A172 (cell line): ENCODE measurements at places on chromosomes 13 and 19. TPM values are rescaled to one million over a fixed set of nuclear protein-coding genes. Genes with fewer than 3 reads are reported as not detected.

The FUT1 gene
- 0.81 and 0.98 TPM in 2 replicates for total RNA-seq

The PSG2 gene
- 0.19 TPM in 1 of 2 replicates, not detected in the other for total RNA-seq

The ZNF584 gene
- total RNA-seq: 31.5 and 42.1 TPM in 2 replicates

- no peak for DNase-seq
Measured at GRCh38 chr13:25881971-25882451, 169.8 kb downstream of the SHISA2 start.

DNA sequence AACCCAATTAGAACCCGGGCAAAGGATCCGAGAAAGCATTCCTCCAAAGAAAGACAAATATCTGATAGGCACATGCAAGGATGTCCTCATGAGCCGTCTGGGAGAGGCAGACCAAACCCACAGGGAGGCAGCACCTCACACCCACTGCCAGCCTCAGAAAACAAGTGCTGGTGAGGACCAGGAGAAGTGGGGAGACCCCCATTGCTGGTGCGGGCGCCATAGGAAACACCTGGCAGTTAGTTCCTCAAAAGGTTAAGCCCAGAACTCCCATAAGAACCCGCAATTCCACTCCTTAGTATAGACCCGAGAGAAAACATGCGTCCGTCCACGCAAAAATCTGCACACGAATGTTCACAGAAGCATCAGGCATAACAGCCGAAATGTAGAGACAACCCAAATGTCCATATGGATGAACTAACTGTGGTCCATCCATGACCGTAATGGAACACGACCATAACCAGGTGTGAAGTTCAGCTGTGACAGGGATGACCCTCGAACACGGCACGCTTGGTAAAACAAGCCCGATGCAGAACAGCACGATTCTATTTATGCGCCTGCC lies 7.9 kb downstream of the ZNF787 start:
- DNase-seq: no peak

DNA sequence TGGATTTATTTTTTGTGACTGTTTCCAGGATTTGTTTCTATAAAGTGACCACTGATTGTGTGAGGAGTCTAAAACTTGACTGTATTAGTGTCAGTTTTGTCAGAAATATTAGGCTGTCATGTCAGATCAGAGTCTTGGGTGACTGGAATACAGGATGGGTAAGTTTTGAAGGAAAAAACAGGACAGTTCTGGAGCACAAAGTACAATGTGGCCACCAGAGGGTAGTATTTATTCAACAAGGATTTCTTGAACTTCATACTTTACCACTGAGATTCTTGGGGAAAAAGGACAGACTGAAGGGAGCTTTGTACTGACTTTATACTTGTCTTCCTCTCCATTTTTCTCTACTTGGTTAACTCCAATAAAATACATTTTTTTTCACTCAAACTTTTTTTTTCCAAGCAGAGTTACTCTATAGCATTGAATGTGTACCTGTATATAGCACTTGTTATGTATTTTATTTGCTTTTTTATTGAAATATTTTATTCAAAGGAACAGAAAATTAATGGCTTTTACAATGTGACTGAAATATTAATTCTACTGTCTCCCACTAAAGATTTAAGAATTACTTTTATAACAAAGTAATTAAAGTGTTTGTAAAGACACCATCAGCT lies 51.1 kb downstream of the LMO7 start:
- peak; percentile 44 for DNase-seq

- no peak for DNase-seq
Measured at GRCh38 chr13:46478651-46479050, 74.3 kb upstream of the LRCH1 start.

DNA sequence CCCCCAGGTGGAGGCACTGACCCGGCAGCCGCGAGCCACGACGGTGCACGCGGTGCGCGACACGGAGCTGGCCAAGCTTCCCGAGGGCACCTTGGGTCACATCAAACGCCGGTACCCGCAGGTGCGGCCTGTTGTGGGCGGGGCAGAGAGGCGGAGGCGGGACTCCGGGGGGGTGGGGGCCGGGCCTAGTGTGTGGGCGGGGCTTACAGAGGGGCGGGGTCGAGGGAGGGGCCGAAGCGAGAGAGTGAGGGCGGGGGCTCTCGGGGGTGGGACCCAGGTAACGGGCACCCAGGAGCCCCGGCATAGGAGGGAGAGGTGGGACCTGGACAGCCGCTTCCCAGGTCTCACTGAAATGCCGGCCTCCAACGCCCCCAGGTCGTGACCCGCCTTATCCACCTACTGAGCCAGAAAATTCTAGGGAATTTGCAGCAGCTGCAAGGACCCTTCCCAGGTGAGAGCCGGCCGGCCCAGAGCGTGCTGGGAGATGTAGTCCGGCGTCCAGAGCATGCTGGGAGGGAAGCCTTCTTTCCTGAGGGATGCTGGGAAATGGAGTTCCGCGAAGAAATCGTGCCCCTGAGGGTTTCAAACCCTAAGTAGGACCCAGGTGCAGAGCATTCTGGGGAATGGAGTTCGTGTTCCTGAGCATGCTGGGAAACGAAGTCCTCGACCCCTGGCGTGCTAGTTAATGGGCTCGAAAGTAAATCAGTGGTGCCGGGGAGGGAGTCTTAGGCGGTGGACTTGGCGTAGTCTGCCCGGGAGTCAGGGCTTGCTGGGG lies 15.7 kb downstream of the PNPLA6 start:
- DNase-seq: no peak

GRCh38 chr13:88000787-88001186 lies 329.6 kb downstream of the SLITRK5 start:
- no peak for DNase-seq

- no peak for DNase-seq
Measured at GRCh38 chr13:99563404-99563803, 62.1 kb downstream of the TM9SF2 start.

- peak; percentile 38 for DNase-seq
Measured at GRCh38 chr19:6802336-6803035, 30.0 kb downstream of the VAV1 start.

- no peak for DNase-seq
Measured at GRCh38 chr19:7869910-7870511, 4.2 kb downstream of the PRR36 start.

- no peak for DNase-seq
Measured at GRCh38 chr19:5585461-5586299, 17.9 kb upstream of the TINCR start.

DNA sequence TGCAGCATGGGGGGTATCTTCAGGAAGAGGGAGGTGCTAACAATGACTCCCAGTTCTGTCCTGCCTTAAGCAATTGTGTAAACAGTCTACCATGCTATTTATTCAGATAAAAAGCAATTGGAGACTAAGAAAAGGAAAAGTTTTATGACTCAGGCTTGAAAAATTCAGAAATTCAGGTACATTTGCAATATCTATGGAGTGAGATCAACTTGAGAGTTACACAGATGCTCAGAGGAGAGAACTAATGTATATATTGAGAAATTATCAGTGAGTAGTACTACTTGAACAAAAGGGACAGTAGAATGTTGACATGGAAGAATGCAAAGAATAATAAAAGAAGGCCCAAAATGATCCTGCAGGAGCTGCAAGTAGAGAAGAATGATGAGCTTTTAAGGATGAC lies 277.6 kb upstream of the DACH1 start:
- no peak for DNase-seq

- DNase-seq: peak; percentile 8
Measured at GRCh38 chr13:68428292-68428691, 1198.2 kb upstream of the PCDH9 start.

GRCh38 chr19:2969104-2969504 lies 8.3 kb upstream of the TLE6 start:
- no peak for DNase-seq

DNA sequence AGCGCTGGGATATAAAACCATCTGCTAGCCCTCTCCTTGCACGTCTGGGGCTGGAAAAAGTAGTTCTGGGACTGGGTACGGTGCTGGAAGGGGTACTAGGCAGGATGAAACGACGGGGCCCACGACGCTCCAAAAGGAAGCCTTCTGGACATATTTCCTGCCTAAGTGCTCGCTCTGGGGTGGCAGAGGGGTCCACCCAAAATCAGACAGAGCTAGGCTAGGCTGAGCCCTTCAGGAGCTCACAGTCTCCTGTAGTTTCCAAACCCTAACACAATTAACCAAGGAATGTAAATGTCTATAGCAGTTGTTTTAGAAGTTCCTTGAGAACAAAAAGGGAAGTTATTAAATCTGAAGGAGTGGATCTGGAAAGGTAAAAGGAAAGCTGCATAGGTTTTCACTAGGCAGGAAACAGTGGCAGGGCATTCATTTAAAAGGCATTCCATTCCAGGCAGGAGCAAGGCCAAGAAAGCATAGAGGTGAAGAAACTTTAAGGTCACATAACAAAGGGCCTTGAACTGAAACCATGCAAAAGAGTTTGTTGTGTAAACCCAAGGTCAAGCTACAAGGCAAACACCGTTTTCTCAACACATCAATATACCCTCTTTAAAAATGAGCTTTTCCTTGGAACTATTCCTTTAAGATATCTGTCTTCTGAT lies 634 bp upstream of the DIAPH3 start:
- DNase-seq: peak; percentile 11

DNA sequence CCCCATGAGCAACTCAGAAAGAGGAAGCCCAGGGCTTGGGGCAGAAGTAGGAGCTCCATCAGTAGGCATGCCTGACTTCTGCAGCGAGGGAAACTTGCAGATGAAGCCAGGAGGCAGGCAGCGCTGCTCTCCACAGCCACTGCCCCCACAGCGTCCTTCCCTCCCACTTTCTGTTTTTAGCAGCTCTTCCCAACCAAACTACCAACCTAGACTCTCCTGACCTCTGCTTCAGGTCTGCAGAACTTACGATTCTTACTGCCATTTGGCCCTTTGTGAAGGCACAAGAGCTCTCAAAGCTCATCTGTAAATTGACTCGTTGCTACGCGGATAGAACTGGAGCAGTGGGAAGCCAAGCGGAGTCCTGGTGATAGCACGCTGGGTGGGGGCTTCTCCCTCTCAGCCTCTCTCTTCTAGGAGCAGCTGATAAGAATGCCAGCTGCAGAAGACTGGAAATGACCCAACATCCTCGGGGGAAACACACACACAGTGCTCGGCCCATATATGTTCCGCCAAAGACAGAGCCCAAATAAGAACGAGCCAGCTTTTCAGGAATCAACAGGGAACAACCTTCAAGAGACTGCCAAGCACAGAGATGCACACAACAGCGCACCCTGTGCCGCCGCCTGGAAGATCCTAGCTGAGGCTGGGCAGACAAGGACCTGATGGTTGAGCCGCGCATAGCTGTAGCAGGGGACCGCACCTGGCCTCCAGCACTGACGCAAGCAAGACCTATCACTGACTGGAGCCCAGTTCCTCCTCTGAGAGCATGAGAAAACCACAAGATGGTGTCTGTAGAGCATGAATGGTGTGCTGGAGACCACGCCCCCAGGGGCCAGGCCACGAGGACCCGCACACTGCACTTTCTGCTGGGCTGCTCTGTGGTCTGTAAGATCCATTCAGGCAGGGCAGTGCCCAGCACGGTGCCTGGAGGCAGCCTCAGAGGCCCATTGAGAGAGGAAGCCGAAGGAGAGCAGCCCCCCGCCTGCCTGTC lies 15.9 kb upstream of the SLC35E1 start:
- DNase-seq: no peak

DNA sequence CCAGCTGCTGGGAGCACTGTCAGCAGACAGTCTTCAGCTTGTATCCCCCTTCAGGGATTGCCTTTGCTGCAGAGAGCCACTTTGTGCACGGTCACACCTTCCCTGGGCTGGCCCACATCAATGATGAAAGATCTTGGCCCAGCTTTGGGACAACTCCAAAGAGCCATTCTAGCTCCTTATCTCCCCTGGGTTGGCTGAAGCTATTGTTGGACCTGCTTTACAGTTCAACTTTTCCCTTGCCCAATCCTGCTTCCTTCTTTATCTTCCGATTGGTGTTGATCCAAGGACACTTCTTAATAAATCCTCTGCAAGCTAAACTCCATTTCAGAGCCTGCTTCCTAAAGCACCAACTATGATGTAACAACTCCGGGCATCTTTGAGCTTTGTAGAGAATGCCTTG lies 466.4 kb downstream of the KLF12 start:
- DNase-seq: no peak

DNA sequence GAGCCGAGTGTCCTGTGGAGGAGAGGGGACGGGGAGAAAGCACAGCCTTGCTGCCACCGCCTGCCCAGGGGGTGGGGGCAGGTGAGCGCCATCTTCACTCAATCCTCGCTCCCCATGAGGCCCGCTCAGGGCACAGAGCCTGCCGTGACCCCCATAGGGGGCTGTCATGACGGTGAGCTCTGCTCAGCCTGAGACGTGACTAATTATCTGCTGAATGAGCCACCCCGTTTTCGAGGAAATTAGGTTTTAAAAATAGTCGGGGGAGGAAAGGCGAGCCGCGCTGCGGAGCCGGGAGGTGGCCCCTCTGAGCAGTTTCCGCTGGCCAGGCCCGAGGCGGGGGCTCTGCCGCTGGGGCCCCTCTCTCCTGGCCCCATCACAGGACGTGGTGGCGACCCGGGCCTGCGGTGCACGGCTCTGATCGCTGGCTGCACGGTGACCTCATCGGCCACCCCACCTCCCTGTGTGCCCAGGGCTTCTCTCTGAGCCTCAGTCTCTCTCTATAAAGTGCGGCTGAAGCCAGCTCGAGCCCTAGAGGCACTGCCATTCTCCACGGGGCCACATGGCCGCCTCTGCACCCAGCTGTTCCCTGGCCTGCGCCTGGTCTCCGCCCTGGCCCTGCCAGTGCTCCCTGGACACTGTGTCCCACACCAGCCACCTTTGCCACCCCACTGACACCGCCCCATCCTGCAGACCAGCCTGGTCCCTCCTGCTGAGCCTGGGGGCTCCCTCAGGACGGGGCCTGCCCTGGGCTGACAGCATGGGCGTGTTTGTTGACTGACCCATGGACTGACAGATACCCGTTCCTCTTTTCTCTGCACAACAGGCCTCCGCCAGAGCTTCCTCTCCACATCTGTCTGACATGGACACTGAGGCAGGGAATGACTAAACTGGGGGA lies 28.3 kb downstream of the PIP5K1C start:
- no peak for DNase-seq
